ENCODE measurements at places on chromosomes 5 and 9.

GRCh38 chr9:136143215-136144001, 24.7 kb upstream of the TMEM250 start:
- DNase-seq, result no peak

- DNase-seq, result peak; percentile 14
Observed at GRCh38 chr9:128882677-128883603, 1.0 kb downstream of the LRRC8A start.

- DNase-seq, result peak; percentile 49
Observed at GRCh38 chr5:61332358-61332749, 296 bp downstream of the ZSWIM6 start.

DNA sequence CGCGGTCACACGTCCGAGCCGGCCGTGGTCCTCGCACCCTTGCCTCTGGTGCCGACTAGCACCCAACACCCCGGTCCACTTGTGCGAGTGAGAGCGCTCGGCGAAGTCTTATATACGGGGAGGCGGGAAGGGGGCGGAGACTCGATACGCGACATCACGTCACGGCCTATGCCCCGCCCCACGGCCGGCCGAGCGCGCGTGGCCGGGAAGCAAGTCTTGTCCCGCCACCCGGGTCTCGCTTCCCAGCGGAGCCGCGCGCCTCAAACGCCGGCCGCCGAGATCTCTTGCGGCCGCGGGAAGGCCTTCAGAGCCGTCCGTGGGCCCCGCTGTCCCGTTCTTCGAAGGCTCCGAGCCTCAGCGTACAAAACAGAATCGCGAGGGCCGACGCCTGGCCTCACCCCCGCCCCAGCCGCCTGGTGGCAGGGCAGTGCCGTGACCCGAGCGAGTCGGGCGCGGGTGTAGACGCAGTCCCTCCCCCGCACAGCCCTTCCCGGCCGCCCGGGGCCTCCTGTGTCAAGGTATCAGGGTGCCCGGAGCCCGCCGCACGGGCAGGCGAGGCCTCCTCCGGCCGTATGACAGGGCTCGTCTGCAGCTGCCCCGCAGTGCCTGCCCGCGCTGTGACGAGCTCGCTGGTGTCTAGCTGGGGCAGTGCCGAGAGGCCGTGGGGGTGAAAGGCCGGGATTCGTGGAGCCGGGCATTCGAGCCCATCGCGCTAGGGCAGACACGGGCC, at the start of gene PLK2:
Gene PLK2, minus strand, starts transcription at position 85 of the 730 bp plus-strand sequence. CDS start 127 bp downstream, outside the sequence.
- DNase-seq, result peak; percentile 81

DNA sequence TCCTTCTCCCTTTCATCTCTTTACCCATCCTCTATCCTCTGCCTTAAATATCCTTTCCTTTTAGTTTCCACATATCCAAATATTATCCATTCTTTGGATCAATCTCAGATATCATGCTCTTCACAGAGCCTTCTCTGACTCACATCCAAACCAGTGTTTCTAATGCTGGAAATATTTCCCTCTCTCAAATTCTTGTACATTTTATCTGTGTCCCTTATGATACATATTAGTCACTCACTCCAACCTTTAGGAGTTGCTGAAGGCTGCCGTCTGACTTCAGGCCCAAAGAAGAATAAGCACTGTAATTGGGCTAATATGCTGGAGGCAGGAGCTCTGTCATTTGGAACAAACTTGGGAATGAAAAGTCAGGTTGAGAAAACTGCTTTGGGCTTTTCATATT, 156.4 kb upstream of the RUSC2 start:
- DNase-seq, result no peak

GRCh38 chr5:1916041-1917001, 33.6 kb upstream of the IRX4 start:
- no peak for DNase-seq

DNA sequence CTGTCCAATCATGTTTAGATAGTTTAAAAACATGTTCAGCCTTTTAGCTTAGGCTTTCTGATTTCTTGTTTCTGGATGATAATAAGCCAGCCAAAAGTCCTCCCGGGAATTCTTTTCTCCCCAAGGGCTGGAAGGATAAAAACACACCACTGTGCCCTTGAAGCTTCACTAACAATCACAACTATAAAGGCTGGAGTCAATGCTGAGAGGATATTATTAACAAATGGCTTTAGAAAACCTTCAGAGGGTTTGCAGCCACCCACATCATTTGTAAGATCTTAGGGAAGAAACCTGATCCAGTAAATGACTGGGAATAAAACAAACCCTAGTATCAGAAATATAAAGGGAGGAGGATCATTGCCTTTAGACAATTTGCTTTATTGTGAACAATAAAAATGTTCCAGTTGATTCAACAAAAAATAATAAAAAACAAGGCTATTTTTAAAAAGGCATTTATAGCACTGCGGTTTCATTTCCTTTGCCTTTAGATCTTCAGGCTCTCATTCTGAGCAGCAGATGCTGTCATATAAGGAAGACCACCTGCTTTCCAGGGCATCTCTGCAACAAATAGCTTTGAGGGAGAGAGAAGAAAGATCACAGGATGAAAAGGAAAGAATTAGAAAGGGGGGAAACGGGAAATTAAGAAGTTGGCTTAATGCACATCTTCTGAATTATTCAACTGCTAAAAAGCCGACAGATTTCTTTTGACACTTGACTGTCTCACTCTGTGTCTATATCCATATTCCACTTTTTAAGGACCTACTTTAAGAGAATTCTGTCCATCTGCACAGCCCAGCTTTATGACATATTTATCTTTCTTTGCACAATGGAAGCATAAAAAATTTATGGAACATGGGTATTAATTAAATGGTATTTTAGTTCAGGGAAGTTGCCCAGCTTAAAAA, 277.2 kb upstream of the SLC24A2 start:
- no peak for DNase-seq

- DNase-seq, result no peak
Observed at GRCh38 chr5:126002222-126002897, 420.8 kb upstream of the GRAMD2B start.

DNA sequence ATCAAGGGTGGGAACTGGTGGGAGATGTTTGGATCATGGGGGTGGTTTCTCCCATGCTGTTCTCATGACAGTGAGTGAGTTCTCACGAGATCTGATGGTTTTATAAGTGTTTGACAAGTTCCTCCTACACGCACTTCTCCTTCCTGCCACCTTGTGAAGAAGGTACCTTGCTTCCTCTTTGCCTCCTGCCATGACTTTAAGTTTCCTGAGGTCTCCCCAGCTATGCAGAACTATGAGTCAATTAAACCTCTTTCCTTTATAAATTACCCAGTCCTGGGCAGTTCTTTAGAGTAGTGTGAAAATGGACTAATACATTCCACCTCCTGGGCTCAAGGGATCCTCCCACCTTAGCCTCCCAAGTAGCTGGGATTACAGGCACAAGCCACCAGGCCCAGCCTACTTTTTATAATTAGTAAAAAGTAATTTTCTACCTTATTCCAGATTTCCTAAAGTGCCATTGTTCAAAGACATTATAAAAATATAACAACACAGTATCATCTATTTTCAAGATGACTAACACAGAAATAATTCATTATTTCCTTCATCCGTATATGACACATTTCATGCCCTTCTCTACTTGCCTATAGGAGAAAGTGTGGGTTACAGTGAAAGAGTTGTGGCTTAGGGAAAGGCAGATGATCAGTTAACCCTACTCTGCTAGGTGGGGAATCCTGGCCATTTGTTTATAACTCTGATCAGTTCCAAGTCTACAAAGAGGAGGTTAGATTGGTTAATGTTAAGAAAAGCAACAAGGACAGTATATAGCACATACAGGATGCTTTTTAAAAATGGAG, 99.9 kb downstream of the TTC39B start:
- DNase-seq, result no peak

DNA sequence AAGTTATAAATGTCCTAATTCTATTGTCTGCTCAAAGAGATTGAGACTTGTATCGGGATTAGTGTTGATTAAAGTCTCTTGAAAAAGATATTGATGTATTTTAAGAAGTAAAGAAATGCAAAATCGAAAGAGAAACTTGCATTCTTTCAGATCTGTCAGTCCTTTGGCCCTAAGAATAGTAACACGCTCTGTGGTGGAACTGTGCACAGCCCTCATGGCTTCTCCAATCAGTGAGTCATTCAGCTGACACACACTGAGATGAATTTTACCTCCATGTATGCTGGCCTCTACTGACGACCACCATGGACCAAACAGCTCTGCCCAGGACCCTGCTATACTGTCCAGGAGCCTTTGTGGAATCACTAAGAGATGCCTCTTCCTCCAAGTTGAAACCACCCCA, 232.4 kb downstream of the ESM1 start:
- no peak for DNase-seq

DNA sequence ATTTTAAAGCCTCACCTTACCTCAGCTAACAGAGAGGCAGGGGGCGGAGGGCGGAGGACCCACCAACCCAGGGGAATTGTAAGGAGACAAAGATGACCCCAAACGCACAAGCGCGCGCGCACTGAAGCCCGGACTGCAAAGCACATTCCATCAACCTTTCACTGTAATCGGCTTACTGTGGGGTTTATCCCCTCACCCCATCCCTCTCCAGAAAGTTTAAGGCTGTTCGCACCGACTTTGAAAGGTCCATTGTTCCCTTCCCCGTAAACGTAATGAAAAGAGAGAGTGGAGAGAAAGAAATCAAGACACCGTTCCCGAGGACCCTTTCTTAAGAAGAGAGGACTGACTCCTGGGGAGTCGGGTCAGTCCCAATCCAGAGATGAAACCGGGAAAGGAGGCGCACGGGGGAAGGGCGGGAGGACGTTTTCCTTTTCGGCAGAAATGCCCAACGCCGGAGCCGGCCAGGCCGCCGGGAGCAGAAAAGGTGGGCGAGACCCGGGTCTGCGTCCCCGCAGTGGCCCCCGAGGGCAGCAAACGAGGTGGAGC, 464 bp downstream of the CEMIP2 start:
- DNase-seq, result no peak

GRCh38 chr5:41772785-41773442, 97.3 kb downstream of the OXCT1 start:
- DNase-seq, result no peak

- no peak for DNase-seq
Observed at GRCh38 chr9:133881671-133882381, 110.3 kb downstream of the VAV2 start.

- no peak for DNase-seq
Observed at GRCh38 chr9:21432672-21433425, 7.4 kb upstream of the IFNA1 start.

GRCh38 chr5:157384971-157385709, 74.9 kb upstream of the NIPAL4 start:
- no peak for DNase-seq

Data from activated naive CD8-positive, alpha-beta T cell treated with anti-CD3 and anti-CD28 coated beads for 36 hours (primary cell).